ENCODE measurements at places on chromosomes 3 and 15. TPM values are rescaled to one million over a fixed set of nuclear protein-coding genes. Genes with fewer than 3 reads are reported as not detected.

The OCA2 gene
- 27.7 TPM for polyA plus RNA-seq

DNA sequence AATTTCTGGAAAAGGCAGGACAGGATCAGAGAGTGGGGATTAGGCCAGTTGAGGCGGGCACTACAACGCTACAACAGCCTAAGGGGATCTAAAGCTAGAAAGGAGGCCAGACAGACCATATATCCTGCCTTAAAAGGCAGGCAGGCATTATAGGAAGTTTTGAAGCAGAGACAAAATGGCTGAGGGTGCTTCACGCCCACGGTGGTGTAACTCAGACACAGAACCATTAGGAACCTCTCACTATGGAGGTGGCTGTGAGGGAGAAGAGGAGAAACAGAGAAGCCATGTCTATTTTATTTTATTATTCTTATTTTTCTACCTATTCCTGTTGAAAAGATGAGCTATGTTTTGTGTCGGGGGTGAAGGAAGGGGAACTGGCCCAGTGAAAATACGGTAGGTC, 2.1 kb upstream of the USP4 start:
- DNase-seq, result no peak

DNA sequence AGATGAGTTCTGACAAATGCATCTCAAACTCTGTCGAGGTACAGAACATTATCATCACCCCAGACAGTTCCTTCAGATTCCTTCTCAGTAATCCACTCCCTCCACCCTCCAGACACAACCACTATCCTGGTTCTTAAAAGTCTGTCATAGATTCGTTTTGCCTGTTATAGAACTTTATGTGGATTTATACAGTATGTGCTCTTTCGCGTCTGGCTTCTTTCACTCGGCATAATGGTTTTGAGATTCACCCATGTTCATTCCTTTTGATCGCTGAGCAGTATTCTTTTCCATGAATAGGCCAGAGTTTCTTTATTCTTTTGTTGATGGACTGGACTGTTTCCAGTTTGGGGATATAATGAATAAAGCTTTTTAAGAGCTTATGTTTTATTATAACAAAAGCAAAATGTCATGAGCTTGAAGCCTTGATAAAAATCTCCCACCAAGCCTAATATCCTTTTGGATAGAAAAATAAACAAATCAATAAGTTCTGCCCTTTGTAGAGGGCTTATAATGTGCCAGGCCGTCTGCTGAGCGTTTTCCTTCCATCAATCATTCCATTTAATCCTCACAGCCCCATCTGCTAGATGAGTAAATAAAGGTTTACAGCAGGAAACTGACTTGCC, 21.3 kb upstream of the RFTN1 start:
- no peak for DNase-seq

- no peak for DNase-seq
These were observed 239.5 kb downstream of the ZPLD1 start for GRCh38 chr3:102674284-102674683.

DNA sequence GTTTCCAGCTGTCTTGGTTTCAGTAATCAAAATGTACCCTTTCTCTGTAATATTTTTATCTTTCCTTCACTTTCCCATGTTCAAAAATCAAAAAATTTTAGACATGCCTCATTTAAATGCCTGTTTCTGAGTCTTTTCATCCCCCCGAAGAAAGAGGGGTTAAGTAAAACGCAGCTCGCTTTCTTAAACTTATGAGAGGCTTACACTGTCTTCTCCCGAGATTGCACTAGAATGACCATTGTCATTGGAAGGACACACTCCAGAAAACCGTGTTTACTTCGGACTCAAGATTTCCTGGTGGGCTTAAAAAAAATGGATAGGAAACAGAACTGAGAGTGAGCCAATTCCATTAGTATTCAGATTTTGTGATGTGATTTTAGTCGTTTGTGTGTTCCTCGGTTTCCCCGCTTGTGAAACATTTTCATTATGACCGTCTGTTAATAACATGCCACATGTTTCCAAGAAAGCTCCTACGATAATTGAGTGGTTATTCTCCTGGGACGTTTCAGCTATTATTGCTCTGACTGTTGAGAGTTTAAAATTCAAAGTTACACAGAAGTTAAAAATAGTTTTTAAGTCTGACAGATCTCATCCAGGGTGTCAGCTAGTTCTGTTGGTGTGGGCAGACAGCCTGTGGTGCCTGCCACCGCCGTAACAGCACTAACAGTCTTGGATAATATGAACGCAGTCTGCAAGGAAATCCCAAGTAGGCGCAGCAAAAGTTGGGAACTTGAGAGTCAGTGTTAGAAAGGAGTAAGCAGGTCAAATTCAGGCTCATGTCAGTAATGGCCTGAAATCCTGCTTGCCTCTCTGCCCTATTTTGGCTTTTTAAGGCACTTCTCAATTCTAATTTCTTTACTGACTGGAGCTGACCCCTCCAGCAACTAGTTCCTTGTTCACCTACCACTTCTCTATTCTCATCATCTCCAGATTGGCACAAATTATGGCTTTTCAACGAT, 1.5 kb downstream of the CRYBG3 start:
- no peak for DNase-seq

GRCh38 chr3:102297072-102297658, 137.7 kb upstream of the ZPLD1 start:
- no peak for DNase-seq

DNA sequence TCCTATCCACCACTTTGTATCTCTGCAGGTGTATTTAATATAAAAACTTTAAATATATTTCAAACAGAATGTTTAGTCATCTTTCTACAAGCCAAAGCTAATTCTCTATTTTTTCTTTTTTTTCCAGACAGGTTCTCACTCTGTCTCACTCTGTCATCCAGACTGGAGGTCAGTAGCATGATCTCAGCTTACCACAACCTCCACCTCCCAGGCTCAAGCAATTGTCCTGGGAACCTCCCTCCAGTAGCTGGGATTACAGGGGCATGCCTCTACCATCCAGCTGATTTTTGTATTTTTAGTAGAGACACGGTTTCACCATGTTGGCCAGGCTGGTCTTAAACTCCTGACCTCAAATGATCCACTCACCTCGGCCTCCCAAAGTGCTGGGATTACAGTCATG, 202.6 kb downstream of the VGLL3 start:
- DNase-seq, result no peak

The ACAA1 gene
- polyA plus RNA-seq, result 250 TPM

The RAD51 gene
- polyA plus RNA-seq, result 4.9 TPM

- no peak for DNase-seq
These were observed 73.6 kb upstream of the ACAD9 start for GRCh38 chr3:128805772-128806171.

The HTR3E gene
- polyA plus RNA-seq, result not detected

GRCh38 chr15:40038275-40038637, 725 bp downstream of the SRP14 start:
- no peak for DNase-seq

The NPAP1 gene
- 0.77 TPM for polyA plus RNA-seq

GRCh38 chr3:30342318-30343060, 263.9 kb upstream of the TGFBR2 start:
- peak; percentile 77 for DNase-seq

The TMPRSS7 gene
- not detected for polyA plus RNA-seq

DNA sequence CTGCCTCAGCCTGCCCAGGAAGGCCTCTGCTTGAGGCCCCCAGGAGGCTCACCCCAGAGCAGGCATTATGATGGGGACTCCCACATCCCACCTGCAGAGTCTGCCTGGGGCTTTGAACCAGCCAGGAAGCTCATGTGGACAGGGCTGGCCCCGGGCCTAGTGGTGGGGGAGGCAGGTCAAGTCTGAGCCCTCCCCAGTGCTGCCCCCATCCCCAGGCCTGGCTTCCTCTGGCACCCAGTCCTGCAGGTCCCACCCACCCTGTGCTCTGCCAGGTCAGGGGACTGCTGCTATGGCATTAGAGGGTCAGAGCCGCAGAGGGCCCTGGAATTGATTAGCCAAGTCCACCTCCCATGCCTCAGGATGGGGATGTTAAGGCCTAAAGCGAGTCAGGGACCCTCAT, 17.6 kb upstream of the VPS33B start:
- no peak for DNase-seq

The WDR6 gene
- polyA plus RNA-seq, result 215 TPM

- DNase-seq, result no peak
These were observed 1038.6 kb downstream of the TUSC7 start for GRCh38 chr3:117748131-117748530.

The P2RY13 gene
- polyA plus RNA-seq, result not detected

The CYP1A2 gene
- polyA plus RNA-seq, result 0.17 TPM

GRCh38 chr3:2137651-2138050, 39.0 kb downstream of the CNTN4 start:
- no peak for DNase-seq

Data from hepatocyte (in vitro differentiated cells).